ENCODE measurements at places on chromosomes 12 and 14.

DNA sequence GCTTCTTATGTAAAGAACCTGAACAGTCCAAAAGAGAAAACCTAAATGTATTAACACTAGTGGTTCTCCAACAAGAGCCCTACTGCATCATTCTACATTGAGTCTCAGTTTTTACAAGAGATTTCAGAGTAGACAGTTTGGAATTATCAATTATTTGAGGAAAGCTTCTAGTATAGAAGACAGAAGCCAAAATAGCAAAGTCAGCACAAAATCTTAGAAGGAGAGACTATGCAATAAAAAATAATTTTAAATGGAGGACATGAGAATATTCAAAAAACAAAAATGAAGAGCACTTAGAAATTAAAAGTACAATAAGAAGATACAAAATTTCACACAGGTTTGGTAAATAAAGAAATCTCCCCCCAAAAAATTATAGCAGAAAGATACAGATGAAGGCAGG lies 406.3 kb upstream of the USP15 start:
- DNase-seq = no peak

GRCh38 chr14:76015668-76016067 lies 30.1 kb downstream of the IFT43 start:
- DNase-seq = no peak

DNA sequence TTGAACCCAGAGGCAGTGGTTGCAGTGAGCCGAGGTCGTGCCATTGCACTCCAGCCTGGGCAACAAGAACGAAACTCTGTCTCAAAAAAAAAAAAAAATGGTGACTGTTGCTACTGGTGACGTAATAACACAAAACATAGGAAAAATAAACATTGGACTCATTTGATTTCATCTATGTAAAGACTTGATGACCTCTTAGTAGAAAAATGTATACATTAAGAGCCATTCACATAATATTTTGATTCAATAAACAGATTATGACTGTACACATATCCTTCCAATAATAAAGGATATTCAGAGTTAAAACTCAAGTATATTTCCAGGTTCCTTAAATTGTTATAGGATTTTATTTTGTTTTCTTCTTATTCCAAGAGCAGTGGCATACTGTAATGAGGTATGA lies 65.7 kb upstream of the AEBP2 start:
- DNase-seq = no peak

- DNase-seq = peak; percentile 96
Observed at GRCh38 chr14:105180592-105181548, at the start of gene NUDT14. NUDT14 (minus strand) TSS chr14:105181312; CDS start chr14:105181209, 103 bp downstream.

GRCh38 chr14:102913341-102914211 lies 8.9 kb upstream of the AMN start:
- DNase-seq = no peak

- peak; percentile 74 for DNase-seq
Observed at GRCh38 chr12:27331291-27331926, 1.2 kb upstream of the BMAL2 start.

DNA sequence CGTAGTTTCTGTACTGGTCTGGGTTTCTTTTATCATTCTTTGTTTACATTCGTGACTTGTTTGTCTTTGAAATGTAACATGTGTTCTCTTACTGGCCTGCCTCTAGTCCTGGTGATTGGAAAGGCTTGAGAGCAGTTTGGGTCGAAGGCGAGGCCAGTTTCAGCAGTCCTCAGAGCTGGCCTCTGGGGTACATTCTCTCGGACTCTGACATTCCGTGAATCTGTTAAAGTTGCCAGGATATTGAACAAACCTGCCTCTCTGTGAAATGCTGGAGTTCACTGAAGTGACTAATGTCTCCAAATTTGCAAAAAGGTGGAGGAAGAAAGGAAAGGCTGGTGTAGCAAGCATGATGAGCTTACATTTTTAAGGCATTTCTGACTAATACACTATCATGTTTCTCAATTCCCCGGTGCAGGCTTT lies 1.5 kb downstream of the PLEKHA5 start:
- peak; percentile 9 for DNase-seq

DNA sequence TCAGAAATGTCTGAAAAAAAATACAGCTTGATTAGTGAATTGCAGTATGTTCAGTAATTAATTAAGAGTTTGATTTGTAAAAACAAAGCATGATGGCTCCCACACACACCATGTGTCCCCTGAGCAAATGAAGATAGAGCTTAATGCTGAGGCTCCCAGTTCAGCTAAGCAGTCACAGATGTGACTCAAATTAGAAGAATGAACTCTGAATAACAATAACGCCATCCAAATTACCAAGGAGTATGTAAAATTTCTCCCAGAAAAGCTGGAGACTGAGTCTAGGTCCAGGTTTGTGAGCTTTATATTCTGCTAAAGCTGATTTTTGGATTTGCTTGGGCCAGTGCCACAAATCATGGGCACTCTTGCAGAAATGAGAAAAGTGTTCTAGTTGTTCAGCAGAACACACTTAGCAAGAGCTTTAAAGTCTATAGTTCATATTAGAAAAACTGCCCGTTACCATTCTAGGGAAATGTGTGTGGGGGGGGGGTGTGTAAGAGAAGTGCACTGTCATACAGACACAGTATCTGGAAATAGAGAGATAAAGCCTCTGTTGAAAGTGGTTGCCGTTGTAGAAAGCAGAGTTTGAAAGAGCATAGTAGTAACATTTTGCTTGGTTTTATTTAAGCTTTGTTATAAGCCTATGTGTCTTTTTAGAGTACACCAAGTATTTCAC lies 253.1 kb downstream of the BCAT1 start:
- no peak for DNase-seq

- DNase-seq = no peak
Observed at GRCh38 chr12:93192878-93193277, 184.8 kb upstream of the NUDT4 start.

- peak; percentile 82 for DNase-seq
Observed at GRCh38 chr14:103527408-103528145, 1.4 kb upstream of the TRMT61A start.

DNA sequence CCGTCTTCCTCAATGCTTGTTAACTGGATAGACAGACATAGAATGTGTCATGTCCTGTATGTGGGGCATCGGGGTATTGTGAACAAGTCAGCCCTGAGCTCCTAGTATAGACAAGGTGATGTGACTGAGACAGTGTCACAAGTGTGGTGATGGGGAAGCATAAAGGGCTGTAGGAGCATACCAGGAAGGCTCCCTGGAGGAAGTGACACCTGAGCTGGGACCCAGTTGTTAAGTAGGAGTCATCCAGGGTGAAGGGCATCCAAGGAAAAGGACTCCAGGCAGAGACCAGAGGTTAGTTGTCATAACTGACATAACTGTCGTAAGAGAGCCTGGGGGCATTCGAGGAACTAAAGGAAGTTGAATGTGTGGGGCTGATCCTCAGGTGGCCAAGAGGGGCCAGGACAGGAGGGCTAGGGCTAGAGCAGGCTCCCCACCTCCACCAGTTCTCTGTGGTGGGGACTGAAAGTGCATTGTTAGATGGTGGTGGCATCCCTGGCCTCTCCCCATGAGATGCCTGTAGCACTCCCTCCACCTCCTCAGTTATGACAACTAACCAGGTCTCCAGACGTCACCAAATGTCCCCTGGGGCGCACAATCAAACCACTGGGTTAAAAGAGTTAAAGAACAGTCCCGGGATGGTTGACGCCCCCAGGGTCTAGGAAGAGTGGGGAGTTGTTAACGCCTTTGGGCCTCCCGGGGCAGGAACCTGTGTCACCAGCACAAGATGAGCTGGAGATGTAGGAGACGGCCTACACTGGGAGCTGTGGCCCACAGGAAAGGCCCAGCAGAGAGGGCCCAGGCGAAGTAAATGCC lies 2.4 kb downstream of the FICD start:
- DNase-seq = no peak

GRCh38 chr12:56079723-56080555 lies at the start of gene ERBB3:
ERBB3 (plus strand) TSS chr12:56080165; CDS start chr12:56080301, 136 bp downstream.
- peak; percentile 77 for DNase-seq

- no peak for DNase-seq
Observed at GRCh38 chr12:93442411-93443340, 929 bp upstream of the UBE2N start.

DNA sequence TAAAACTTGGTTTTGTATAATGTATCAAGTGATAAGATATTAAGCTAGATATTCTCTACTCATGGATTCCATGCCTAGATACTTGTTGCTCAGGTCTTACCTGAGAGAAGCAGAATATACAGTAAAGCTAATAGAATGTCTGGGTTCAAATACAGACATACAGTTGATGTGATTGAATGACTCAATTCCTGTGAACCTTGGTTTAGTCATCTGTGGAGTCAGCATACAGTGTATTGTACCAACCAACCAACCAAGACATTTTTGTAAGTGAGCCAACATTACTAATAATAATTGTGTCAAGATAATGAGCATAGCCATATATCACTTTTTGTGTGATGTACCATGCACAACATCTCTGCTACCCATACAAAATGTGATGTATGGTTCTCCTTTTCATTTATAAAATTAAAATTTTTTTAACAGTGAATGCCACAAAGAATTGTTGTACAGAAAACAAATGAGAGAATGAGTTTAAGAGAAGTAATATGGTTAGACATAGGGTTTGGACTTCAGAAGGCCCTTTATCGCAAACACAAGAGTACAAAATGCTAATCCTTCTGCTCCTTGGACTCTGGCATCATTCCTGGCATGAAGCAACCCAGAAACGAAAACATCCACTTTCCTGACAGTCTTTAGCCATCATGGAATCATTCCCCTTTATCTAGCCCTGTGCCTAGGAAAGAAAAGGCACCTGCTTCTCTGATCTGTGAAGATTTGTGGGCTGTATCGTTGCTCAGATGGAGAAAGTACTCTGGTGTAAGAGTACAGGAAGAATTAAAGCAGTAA lies 977.2 kb upstream of the USP15 start:
- DNase-seq = no peak

DNA sequence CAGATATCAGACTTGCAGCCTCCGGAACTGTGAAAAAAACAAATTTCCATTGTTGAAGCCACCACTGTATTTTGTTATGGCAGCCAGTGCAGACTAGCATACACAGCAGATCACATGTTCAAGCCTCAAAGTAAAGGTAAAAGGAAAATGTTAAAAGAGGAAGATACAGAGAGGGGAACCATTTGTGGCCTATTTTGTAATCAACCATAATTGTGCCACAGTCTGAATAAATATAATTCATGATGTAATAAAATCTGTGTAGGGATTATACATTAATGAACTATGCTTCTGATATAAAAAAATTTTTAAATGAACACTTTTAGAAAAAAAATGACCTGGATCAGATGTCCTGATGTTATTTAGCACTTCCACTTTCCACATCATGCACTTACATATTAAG lies 79.6 kb downstream of the SLC16A7 start:
- no peak for DNase-seq

- no peak for DNase-seq
Observed at GRCh38 chr12:96136161-96136560, 58.0 kb upstream of the ELK3 start.

- no peak for DNase-seq
Observed at GRCh38 chr14:94424371-94424770, 28.2 kb downstream of the SERPINA11 start.

DNA sequence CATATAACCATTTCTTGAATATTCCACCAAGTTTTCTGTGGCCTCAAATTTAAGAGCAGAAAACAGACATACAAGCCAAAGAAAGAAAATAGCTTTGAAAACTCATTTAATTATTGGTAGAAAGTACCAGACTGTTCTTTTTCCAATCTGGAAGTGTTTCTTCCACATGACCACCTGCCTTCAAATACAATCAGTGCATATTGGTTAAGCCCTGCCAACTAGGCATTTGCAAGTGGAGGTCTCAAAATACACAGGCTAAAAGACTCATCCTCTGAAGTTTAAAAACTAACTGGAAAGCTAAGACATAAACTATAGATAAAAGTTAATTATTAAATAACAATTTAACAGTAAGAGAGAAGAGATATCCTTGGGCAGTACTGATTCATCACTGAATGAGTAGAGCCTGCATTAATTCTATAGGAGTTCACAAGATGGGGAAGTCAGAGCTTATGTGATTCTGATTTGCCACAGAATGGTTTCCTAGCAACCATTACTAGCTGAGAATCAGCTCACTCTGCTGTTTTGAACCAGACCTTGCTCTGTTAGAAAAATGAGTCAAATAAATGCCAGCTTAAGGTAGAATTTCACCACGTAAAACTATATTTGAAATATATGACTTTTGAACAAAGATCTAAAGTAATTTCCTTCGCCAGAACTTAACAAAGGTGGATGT lies 433.8 kb downstream of the FUT8 start:
- DNase-seq = peak; percentile 40

DNA sequence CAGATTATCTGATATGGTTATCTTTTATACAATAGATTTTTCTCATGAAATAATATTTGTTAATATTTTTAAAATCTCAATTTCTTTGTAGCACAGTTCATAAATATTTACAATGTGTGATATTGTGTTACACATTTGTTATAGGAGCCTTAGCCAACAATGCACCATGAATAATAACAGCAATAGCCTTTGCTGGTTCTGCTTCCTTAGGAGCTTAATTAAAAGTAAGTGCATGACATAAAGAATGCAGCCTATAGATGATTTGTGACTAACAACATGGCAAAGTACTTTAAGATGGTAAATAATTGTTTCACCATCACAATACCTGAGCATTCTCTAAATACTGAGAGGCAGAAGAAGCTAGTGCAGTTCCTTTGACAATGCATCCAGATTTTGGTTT lies 156.3 kb upstream of the RASSF8 start:
- no peak for DNase-seq

- DNase-seq = no peak
Observed at GRCh38 chr12:118763234-118763633, 218.1 kb upstream of the SRRM4 start.

- DNase-seq = no peak
Observed at GRCh38 chr12:25121110-25121509, 73.8 kb downstream of the DNAI7 start.

DNA sequence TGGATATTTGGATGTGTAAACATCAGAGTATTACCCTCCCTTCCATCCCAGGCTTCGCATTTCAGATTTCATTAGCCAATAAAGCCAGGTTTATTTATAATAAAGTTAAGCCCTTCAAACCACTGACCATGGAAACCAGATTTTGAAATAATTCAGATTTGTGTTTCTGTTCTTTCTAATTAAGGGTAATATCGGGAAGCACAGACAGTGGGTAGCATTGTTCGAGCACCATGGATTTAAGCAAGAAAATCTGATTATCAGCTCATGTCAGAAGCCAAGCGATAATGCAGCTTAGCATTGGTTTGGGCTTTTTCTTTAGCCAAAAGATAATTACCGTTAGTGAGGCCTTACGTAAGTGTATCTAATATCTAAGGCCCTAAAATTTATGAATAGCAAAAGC lies 116.1 kb downstream of the C12orf42 start:
- DNase-seq = no peak

GRCh38 chr14:96503306-96503679 lies 1.1 kb downstream of the PAPOLA start:
- DNase-seq = no peak

DNA sequence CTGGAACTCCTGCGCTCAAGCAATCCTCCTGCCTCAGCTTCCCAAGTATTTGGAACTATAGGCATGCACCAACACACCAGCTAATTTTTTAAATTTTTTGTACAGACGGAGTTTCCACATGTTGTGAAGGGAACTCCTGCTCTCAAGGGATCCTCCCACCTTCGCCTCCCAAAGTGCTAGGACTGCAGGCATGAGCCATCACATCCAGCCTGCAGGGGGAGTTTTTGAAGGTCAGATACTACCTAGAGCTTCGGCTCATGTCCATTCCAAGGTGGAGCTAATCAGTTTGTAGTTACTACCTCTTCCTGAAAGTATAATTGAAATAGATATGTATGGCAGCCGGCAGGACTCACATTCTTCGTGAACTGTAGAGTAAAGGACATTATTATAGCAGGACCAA lies 3.7 kb upstream of the TAS2R19 start:
- DNase-seq = no peak

Measured in GM13976 (cell line).